ENCODE measurements at places on chromosomes 16 and 17.

DNA sequence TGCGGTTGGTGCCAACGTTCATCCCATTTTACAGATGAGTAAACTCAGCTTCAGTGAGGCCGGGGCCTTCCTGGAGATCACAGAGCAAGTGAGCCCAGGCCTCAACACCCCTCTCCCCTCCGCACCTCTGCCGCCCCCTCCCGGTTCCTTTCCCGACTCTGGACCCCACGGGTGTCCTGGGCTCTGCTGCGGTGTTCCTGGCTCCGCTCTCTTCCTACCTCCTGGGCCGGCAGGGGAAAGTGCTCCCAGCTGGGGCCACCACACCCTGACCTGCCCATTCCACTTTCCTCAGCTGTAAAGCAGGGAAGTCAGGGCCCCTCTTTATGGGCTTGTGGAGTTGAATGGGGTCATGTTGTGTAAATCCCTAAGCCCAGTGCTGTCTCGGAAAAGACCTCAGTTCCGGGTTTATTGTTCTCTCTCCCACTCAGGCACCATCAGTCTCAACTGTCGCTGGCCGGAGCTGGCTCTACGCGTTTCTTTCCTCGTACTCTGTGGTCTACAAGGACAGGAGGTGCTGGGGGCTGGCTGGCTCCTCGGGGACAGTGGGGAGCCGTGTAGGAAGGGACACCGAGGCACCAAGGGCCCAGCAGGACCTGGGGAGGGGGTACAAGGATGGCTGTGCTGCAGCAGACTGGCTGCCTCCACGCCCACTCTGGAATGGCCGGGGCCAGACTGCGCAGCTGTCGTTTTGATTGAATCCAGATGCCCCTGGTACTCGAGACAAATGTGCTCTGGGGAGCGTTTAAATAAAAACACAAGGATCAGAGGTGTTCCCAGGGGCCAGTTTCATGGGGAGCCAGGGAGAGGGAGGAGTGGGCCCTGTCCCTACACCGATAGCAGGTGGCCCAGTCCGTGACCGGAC, 21.7 kb upstream of the ACSF3 start:
- no peak for DNase-seq

DNA sequence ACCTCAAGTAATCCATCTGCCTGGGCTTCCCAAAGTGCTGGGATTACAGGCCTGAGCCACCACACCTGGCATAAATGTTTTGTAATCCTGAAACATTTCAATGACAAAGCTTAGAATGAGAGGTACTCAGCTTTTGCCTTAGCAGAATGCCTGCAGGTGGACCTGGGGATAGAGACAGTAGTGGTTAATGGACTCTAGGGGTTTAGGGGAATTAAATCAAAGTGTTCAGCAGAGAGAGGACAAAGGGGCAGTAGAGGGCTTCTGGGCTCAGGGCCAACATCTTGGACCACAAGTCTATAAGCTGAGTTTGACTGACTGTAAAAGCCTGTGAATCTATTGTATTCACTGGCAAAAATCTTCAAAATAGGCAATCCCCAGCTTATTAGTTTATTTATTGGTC, 36.0 kb upstream of the MED13 start:
- no peak for DNase-seq

DNA sequence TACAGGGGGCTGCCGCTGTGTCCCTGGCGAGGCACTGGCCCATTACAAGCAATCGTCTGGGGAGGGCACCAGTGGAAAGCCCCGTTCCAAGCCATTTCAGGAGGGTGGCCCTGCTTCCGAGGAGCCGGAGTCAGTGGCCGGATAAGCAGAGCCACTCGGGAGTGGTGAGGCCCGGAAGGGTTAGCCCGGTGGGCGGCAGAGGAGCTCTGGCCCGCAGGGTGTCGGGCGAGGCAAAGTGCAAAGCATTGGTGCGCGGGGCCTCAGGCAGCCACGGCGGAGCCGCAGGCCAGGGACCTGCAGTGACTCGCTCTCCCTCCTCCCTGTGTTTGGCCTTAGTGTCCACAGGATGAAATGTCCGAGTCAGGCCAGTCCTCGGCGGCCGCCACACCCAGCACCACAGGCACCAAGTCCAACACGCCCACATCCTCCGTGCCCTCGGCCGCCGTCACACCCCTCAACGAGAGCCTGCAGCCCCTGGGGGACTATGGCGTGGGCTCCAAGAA, 24.6 kb downstream of the NME3 start:
- DNase-seq = no peak

DNA sequence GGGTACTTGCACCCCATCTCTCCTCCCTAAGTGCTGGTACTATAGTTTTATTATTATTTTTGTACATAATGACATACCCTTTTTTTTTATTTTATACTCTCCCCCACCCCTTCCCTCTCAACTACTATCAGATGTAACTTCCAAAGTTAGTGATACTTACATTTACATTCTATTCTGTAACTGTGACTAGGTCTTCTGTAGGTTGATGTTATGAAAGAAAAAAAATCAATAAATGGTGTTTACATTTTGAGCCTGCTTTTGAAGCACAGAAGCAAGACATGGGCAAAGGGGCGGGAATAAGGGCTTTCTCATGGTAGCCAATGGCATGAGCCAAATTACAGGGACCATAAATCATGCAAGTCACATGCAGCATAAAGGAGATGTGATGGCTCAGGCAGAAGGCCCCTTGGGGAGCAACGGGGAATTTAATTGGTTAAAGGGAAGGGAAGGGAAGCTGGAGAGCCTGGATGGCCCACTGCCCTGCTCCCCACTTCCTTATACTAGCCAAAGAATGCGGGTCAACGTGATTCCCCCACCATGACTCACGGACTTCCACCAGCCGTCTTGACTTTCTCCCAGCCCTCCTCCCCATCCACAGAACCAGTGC, 2.4 kb upstream of the ACSF2 start:
- no peak for DNase-seq

DNA sequence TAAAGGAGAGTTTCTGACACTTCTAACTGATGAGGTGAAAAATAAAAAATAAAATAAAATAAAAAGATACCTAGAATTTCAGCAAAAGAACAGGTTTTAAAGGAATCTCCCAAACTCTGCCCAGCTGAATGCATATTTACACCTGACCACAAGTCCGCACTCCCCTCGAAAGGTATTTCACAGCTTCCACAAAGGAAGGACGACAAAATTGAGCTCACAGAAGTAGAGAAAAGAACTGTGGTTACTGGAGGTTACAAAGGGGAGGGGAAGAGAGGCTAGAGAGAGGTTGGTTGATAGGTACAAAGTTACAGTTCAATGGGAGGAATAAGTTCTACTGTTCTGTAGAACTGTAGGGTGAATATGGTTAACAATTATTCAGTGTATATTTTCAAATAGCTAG, 5.0 kb downstream of the LITAF start:
- DNase-seq = no peak

DNA sequence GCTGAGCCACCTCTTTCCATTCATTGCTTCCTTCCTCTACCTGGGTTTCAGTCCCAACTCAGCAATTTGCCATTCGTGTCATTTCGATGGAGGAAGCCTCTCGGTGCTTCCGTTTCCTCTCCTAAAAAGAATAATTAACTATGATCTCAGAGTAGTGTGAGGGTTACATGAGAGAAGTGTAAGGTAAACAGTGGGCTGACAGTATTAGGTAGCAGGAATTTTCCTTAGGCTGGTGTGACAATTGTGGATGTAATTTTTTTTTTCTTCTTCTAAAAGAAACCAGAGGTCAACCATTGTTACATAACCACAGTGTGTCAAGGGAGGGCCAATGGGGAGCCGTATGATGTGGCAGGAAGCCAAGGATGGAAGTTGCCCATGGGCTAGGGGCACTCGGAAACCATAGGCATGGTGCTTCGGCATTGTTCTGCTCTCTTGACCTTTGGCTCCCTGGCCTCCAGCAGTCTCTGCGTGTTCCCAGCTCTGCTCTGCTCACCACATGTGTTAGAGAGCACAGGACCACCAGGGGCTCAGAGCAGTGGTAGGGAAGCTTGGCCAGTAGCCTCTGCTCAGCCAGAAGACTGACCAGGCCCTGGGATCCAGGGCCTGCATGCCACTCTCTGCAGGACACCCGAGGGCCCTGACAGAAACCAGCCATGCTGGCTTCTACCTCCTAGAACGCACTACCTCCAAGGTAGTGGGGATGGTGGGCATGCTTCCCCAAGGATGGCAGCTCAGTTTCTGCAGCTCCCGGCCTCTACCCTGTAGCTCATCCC, 2.0 kb upstream of the TOP2A start:
- no peak for DNase-seq

- DNase-seq = no peak
Measured at GRCh38 chr16:84464116-84464515, 40.3 kb downstream of the MEAK7 start.

DNA sequence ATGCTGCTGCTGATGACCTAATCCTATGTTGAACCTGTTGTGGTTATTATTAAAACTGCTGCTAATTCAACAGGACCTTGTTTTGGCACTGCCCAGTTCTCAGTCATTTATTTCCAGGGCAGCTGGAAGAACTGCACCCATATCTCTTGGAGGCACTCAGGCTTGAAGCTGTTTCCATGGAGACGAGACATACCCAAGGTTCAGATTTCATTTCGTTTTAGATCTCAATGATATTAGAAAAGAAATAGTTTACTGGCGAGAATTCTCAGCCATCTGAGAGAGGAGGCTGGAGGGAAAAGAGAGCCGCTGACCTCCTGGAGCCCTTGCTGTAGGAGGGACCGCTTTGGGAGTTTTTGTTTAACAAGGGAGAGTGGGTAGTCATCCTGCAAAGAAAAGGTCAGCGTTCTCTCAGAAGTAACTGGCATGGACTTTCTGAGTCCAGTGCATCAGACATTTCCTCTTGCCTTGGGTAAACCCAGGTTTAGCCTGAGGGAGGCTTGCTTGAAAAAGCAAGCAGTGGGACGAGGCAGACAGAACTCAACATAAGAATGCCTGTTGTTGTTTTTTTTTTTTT, 75.4 kb downstream of the YPEL2 start:
- no peak for DNase-seq

GRCh38 chr16:80259290-80259805, 281.4 kb upstream of the DYNLRB2 start:
- DNase-seq = no peak

GRCh38 chr17:56536766-56537165, 56.7 kb upstream of the NOG start:
- DNase-seq = no peak

DNA sequence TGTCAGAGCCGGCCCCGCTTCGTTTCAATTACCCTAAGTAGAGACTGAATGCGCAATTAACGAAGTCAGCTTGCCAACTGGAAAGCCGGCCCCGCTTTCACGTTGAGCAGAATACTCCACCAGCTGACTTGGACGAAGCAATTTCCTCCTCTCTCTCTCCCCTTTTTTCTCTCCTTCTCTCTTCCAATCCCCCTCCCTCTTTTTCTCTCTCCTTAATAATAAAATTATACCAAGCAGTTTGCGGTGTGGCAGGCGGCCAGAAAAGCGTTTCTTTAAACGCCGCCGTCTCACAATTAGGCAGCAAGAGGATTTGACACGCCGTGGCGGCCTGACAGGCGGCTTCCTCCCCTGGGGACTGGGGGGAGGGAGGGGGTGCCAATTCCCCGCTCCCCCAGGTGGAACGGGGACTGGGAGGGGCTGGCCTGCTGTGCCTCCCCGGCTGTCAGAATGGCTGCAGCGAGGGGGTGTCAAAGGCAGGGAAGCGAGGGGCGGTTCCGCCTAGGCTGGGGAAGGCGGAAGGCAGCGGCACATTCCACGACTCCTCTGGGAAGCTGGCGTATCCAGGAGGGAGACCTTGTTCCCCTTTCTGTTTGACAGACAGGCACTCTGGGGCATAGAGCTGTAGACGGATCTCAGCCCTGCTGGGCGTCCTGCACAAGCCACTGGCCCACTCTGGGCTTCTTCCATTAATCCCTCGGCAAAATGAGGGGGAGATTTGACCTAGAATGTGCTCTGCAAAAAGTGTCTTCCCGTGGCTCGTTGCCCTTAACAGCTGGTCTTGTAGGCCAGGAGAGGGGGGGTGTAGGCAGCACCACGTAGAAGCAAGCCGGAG, 52.7 kb downstream of the SREBF1 start:
- DNase-seq = no peak

DNA sequence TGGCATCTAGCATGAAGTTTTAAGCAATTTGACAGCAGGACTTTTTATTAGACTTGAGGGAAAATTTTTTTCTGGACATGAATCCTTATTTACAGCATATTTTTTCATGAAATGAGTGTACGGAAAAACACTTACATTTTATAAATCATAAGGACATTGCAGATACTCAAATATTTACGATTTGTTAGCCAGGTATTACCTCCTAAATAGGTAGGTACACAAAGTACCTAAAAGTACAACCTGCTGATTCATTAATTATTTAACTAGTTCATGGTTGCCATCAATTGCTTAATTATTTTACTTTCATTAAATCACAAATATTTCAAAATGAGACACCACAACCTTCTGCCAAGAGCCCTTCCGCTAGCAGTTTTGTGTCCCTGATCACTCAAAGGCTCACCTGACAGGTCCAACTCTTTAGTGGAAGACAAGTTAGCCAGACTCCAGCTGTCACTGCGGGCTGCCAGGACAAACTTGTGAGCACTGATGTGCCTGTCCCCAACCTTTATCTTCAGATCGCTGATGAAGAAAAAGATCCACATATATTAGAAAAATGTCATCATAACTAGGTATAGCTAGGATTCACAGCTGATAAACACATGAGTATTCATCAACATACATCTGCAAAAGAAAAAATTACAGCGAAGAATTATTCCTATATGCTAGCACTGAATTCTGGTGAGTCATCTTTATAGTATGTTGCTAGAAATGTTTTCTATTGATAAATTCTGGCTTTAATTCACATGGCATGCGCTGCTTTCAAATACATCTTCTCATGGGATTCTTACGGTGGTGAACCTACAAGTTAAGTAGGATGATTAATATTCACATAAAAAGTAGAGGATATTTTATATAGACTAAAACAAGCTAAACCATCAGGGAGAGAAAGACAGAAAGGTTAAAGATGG, 28.2 kb downstream of the ANKFY1 start:
- DNase-seq = no peak

GRCh38 chr16:29029168-29029994, 44.5 kb downstream of the LAT start:
- no peak for DNase-seq

GRCh38 chr17:9646546-9646885, 1.2 kb downstream of the USP43 start:
- no peak for DNase-seq

GRCh38 chr16:79970087-79970486, 369.6 kb upstream of the MAF start:
- no peak for DNase-seq

- no peak for DNase-seq
Measured at GRCh38 chr17:28563475-28563874, 7.8 kb downstream of the PIGS start.

GRCh38 chr16:53090286-53090590, 35.4 kb downstream of the CHD9 start:
- no peak for DNase-seq

DNA sequence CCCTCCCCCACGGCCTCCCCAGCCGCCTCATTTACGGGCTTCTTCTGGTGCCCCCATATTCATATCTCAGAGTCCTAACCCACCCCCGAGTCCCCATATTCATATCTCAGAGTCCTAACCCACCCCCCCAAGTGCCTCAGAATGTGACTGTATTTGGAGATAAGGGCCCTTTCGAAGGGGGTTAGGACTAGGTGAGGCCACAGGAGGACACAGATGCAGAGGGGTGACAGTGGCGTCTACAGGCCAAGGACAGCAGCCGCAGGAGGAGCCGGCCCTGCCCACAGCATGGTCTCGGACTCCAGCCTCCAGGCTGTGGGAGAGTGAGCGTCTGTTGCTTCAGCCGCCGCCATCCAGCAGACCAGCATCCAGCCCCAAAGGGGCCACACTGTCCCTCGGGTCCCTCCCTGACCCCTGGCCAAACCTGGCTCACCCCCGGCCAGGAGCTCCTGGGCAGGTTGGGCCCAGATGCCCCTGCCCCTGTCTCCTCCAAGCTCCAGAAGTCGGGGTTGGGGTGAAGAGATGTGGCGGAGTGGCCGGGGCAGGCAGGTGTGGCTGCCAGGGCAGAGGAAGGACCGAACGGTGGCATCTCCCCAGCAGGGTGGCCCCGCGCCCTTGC, 25.5 kb downstream of the CACNA1H start:
- no peak for DNase-seq
